ENCODE measurements at places on chromosomes 2 and 18.
A peak's percentile ranks its signal among the peaks of the same experiment; 100 is the strongest.

DNA sequence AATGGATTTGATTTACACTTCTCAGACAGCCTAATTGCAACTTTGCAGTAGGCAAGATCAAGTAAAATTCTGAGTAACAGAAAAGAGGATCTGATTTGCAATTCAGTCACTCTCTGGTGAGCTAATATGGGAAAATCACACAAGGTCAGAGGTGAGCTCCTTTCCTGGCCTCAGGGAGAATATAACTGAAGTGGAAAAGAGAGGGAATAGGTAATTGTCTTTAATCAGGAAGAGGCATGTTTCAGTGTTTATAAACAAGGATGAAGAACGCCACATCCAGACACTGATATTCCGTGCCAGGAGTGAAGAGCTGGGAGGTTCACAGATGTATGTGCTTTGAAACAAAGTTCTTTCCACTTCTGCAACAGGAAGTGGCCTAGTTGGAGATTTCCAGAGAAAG, 127.1 kb downstream of the ETAA1 start:
- no peak for DNase-seq

GRCh38 chr18:7940971-7941370, 373.9 kb downstream of the PTPRM start:
- peak; percentile 74 for DNase-seq

GRCh38 chr2:226002438-226002837, 602.9 kb downstream of the NYAP2 start:
- no peak for DNase-seq

DNA sequence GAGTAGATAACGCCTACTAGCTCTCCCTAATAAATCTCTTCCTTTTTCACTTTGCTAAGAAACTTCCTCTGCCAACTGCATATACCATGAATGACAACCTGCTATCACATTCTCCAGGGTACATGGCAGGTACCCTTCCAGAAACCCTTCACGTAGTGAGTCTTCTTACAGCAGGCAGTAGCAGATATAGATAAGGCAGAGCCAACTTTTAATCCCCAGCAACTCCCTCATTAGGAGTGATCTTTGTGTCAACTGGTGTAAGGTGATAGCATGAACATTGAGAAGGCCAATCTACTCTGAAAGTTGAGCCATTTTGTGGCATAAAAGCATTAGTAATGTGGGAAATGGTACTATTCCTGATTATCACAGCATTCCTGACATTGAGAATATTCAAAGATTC, 5.7 kb upstream of the STK17B start:
- DNase-seq, result no peak

GRCh38 chr2:135785032-135785431, 43.4 kb downstream of the UBXN4 start:
- no peak for DNase-seq

DNA sequence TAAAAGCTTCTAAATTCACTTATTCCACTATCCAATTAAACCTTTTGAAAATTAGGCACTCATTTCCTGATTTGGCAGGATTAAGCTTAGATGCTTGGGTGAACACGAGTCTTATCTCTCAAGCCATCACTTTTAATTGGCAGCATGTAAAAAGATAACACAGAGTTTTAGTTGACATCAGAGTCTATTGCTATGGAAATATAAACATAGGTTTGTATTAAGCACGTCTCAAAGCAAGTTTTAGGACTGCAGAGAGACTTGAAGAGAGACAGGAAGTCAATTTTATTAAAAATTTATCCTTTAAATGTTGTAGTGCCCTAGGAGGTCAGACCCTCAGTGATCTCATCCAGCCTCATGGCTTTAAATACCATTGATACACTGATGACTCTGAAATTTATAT, 5.6 kb downstream of the RBKS start:
- no peak for DNase-seq

GRCh38 chr2:47129191-47129706, 25.9 kb downstream of the STPG4 start:
- DNase-seq, result no peak

DNA sequence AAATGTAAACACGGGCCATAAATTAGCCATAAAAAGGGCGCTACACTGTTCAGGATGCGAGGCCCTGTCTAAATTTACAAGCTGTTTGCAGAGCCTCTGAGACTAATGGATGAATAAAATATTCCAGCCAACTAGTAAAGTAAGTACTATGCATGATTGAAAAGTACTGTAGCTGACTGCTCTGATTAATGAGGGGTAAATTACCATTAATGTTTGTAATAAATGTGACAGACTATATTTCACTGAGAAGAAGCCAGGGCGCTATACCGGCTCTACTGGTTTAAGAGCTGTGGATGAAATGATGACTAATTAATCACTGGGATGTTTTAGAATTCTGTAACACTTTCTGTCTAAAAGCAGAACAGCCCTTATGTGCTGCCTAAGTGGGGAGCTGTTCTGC, 54.3 kb upstream of the RGPD4 start:
- no peak for DNase-seq

GRCh38 chr2:81194581-81194980, 890.0 kb upstream of the LRRTM1 start:
- DNase-seq, result no peak

- DNase-seq, result no peak
These were observed 3.7 kb downstream of the ADNP2 start for GRCh38 chr18:80112624-80113248.

- peak; percentile 88 for DNase-seq
These were observed 75.3 kb upstream of the MGAT4A start for GRCh38 chr2:98806236-98806697.

DNA sequence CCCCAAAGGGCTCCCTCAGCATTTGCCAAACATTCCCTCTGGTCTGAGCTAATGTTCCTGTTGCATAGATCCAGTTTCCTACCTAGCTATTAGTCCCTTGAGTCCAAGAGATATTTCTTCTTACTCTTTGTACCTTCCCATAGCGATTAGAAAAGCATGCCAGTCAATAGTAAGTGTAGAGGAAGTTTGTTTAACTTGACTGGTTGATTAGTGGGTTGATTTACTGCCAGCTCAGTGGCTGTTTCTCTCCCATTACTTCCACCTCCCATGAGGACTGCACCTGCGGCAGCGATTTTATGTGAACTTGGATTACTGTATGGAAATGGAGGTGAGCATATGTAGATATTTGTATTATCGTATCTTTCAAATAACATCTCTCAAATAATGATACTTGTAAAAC, 1748.4 kb upstream of the CELF4 start:
- DNase-seq, result peak; percentile 74

DNA sequence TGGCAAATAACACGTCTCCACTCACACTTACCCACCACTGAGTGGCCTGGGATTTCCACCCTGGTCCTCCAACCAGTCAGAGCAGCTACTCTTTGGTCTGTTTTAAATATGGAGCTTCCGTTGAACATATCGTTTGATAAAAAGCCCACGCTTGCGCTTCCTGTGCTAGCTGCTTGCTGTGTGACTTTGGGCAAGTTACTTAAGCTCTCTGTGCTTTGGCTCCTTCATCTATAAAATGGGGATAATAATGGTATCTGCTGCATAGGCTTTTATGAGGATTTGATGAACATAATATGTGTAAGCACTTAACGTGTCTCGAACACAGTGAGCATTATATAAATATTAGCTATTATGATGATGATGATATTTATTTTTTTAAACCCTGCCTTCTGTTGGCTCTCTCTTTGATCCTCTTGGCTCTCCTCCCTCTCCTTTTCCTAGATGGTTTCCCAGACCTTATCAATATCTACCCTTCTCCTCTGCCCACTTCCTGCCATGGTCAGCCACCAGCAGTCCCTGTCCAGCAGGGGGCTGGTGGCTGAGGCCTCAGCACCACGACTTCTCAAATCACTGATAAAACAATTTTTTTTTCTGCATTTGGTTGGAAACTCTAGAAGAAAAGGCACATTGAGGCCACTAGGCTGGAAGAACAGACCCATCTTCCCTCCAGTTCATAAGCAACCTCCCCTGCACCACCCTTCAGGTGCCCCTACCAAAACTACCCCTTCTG, 191.9 kb downstream of the LOXHD1 start:
- no peak for DNase-seq

DNA sequence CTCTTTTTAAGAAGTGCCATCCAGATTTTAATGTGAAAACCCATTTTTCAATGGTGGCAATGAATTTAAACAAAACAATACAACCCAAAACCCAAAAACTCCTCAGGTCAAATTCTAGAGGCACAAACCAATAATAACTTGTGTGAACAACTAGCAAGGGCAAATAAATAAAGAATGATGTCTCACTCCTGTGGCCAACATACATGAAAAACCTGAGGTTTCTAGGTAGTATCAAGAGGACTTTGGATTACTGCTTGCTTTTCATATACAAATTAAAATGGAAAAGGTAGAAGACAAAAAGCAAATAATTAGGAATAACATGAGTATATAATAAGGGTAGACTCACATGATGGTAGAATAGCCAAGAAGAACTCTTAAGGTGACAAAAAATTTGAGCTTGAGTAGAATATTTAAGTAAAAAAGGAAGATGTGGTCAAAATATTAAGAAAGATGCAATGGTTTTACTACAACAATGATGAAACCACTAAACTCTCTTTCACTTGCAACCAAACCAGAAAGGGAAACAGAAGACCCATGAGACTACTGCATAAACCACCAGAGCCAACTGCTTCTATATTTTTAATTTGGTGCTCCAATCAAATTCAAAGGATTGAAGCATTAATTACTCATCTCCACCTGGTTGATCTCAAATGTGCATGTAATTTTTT, 53.5 kb downstream of the DARS1 start:
- DNase-seq, result no peak

DNA sequence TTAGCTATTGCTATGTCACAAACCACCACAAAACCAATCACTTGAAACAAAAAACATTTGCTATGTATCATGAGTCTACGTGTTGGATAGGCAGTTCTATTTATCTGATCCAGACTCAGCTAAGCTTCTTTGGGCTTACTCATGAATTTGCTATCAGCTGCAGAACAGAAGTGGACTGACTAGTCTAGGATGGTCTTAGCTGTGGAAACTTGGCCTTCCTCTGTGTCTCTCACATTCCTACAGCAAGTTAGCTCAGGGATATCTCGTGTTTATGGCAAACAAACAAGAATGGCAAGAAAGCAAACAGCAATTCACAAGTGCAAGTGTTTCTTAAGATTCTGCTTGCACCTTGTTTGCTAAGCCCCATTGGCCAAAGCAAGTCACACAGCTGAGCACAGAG, 288.0 kb upstream of the TNP1 start:
- DNase-seq, result no peak

DNA sequence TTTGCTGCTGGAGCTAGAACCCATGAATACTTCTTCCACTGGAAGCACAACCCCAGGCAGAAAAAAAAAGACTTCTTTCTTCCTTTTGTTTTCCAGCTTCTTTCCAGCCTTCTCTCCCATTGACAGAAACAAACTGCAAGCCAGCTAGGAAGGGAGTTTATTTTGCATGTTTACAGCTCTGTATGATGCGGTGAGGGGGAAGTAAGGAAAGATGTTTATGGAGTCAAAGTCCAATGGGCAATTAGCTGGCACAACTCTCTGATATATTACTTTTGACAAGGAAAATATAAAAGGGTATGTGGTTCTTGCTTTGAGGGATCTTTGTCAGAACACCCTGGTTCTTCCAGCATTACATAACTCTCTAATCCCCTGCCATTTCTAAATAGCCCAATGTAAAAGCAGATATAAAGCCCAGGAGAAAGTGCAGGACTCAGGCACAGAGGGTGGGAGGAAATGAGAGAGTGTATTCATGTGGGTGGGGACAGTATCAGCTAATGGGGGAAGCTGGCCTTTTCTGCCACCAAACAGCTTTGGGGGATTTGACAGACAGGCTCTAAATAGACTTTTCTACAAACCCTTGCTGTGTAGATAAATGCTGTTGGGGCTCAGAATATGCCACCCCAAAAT, 9.3 kb upstream of the NMS start:
- DNase-seq, result no peak

- no peak for DNase-seq
These were observed 3.3 kb downstream of the SLC9A2 start for GRCh38 chr2:102622646-102623045.

GRCh38 chr18:57088883-57089282, 58.0 kb upstream of the BOD1L2 start:
- DNase-seq, result peak; percentile 36

DNA sequence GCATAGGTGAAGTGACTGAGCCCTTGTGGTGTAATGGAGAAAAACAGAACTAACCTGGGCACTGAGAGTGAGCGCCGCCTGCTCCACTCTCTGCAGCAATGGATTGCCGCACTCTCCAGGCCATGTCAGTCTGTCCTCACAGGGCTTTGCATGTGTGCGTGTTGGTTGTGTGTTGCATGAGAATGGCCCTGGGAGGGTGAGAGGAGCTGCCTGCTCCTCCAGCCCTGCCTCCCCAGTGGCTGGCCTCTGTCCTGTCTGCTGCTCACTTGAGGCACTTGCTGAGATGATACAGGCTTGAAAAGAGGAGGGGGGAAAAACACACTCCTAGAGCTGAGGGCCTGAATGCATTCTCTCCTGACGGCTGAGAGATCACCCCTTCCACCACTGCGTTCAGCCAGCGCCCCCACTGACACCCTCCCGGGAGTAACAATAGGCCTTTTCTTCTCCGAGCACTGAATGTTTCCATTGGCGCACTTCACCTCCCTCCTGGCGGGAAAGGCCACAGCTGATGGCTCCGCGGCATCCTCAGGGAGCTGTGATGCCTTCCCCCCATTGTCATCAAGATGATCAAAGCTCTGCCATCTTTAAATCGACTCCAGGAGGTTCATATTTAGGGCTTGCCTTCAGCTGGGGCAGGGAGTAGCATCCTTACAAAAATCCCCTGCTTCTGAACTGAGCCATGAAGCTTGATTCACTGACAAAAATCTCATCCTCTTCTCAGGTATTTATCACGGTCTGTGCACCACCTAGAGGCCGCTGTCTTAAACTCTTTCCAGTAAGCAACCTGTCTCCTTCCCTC, 49.9 kb upstream of the DAPL1 start:
- peak; percentile 73 for DNase-seq

DNA sequence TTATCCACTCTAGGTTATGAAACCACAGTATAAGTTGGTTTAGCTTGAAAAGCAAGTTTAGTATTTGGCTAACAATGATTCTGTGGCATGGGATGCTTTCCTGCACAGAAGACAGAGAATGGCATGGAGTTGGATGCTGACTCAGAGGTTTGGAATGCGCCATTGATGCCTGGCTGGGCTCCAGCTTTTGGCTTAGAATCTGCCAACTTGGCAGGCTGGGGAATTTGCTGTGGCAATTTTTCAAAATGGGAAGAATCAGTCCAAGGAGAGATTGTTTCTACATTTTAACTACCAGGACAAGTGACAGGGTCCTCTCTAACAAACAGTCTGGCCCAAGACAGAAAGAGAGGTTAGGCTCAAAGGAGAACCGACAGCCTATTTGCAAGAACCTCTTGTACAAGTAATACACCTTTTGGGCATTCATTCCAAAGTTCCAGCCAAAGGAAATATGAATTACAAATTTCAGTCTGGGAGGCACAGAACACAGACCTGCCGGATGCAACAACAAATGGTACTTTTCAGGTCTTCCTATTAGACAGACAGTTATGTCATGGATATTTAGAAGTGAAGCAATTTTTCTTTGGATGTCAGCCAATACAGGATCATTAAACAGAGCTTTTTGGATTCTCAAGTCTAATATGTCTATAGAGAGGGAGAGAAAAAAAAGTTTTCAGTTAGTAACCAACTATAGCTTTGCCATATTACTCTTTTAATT, 1027.7 kb downstream of the TMEM182 start:
- DNase-seq, result peak; percentile 24

GRCh38 chr2:44269831-44270230, 5.4 kb upstream of the SLC3A1 start:
- DNase-seq, result no peak

- DNase-seq, result no peak
These were observed 111.4 kb upstream of the TEX51 start for GRCh38 chr2:126787289-126787688.

GRCh38 chr2:170341684-170342623, 164.0 kb downstream of the MYO3B start:
- peak; percentile 24 for DNase-seq

Data from COR-L47 (cell line).